ENCODE measurements at places on chromosomes 12 and 14.

- DNase-seq: no peak
Observed at GRCh38 chr12:9756170-9756569, 4.5 kb downstream of the CD69 start.

DNA sequence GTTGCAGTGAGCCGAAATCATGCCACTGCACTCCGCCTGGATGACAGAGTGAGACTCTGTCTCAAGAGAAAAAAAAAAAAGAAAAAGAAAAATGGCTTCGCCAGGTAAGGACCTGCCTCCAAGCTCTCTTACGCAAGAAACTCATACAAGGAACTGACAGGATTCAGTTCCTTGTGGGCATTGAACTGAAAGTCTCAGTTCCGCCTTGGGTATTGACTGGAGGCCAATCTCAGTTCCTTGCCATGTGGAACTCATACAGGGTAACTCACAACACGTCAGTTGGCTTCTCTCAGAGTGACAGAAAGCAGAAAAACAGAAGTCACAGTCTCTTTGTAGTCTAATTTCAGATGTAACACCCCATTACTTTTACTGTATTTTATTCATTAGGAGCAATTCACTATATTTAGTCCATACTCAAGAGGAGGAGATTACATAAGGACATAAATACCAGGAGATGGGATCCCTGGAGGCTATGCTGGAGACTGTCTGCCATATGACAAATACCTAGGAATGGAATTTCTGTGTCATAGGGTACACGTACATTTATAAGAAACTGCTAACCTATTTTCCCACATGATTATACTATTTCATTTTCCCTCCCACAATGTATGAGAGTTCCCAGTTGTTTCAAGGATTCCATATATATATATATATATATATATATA, 11.4 kb upstream of the NOPCHAP1 start:
- DNase-seq: peak; percentile 86

DNA sequence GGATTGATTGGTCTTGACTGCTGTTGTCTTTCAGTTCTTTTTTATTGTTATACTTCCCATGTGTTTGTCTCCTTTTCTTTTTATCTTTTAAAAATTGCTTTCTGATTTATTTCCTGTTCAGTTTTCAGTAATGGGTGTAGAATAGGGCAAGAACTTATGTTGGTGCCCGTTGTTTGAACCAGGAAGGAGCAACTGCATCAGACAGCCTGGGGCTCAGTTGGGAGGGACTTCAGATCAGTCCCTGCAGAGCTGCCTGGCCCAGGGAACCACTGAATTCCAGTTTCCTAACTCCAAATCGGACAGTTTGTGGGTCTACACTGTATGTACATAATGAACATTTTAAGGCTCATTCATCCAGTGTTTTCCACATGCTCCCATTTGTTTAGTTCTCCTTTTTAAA, 64.9 kb downstream of the FBXO34 start:
- peak; percentile 22 for DNase-seq

- no peak for DNase-seq
Observed at GRCh38 chr12:47473091-47473490, 232.7 kb downstream of the RPAP3 start.

DNA sequence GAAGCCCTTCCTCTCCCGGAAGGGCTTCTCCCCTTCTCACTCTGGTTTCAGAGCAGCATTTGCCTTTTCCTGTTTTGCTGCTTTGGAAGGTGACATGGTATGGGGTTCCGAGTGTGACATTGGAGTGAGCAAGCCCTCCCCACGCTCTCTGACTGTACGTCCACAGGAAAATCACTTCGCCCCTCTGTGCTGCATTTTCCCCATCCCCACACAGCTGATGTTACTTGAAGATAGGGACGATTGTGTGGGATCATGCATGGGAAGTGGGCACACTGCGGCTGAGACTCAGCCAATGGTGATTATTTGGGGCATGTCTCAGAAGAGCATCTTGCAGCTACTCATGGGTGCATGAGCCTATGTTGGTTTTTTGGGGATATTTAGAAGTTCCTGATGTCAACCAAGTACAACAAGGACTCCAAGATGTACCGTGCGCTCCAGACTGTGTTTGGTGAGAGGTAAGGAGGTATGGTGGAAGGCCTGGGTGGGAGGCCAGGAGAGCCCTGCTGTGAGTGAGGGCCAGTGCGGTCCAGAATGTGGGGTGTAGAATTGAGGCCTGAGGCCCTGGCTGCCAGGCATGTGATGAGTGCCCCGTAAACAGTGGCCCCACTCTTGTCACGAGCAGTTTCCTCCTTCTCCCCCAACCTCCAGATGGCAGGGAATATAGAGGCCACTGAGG, 15.1 kb downstream of the CYP46A1 start:
- no peak for DNase-seq

DNA sequence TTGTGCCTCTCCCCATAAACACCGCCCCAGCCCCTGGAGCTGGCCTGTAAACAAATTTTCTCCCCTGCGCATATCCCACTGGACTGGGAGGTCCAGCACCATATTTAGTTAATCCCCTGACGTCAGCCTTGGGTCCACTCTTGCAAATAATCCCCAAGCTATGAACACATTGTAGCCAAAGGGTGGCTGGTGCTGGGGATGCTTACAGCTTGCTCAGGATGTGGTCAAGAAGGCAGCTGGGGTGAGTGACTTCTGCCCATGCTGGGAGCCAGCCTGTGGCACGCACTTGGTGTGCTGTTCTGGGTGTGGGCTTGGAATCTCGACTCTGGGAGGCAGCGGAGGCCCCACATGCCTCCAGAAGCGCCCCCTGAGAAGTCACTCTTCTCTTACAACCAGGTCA, 32.1 kb downstream of the CMKLR1 start:
- DNase-seq: peak; percentile 75

DNA sequence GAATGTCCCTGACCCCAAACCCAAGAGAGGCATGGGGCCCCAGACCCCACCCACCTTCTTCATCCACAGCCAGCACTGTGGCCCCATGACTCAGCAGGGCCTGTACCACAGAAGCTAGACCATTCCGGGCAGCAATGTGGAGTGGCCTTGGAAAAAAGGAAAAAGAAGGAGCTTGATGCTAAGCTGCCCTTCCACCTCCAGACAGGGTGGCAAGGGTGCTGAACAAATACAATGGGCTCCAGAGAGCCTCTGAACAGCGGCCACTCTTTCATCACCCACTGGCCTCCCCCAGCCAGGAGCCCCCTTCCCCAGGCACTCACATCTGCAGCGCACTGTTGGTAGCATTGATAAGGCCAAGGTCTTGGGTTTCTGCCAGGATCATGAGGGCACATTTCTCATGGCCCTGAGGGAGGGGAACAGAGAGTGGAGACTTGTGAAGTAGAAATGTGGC, 13.9 kb downstream of the SLC39A5 start:
- DNase-seq: no peak

GRCh38 chr12:34605510-34605887, 583.2 kb downstream of the ALG10 start:
- no peak for DNase-seq

DNA sequence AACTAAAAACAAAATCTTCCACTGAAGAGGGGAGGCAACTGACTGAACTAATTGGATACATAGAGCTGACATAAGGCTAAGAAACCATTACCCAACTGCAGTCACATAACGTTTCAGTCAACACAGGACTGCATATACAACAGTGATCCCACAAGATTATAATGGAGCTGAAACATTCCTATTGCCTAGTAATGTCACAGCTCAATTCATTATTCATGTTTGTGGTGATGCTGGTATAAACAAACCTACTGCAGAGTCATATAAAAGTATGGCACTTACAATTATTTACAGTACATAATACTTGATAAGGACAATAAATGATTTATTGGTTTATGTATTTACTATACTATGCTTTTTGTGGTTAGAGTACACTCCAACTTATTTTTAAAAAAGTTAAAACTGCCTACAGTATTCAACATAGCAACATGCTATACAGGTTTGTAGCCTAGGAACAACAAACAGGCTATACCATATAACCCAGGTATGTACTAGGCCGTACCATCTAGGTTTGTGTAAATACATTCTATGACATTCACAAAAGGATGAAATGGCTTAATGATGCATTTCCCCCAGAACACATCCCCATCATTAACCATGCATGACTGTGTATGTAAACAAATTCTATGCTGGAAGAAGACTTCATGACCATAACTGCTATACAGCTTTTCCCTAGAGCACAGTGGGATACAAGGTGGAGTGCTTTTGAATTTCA, 4.3 kb downstream of the NAP1L1 start:
- DNase-seq: no peak

DNA sequence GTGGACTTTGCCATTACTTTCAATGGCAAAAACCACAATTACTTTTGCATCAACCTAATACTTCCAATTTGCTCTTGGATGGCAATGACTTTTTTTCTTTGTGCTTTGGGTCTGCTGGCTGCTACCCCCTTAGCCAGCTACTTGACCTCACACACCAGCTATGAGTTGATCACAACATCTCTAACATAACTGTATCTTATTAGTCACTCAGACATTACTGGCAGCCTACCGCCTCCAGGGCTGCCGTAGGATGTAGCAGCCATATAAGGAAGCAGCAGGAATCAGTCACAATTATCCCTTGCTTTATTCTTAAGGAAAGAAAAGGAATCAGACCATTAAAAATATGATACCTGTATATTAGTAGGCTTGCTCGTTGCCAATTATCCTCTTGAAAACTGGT, 260.5 kb downstream of the ADAMTS20 start:
- peak; percentile 79 for DNase-seq

DNA sequence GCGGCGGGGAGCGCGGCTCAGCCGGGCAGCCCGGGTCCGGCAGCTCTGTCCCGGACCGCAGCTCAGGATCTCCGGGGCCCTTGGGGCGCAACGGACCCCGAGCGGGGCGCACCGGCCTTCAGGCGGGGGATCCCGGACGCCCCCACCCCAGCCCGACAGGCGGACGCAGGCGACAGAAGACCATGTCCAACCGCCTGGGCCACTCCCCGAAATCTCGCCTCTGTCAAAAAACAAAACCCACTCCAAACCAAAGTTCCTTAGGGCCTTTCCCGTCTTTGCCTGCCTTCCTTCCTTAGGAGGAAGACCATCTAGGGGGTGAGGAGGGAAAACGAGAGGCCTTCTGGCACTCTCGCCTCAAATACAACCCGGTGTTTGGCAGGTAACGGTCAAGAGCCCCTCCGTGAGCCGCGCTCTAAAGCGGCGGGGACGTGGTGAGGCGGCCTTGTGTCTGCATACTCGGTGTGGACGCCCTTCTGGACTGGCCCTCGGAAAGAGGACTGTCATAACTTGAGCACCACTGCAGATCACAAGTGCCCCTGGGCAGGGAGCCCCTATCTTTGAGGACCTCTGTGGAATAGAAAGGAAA, 604 bp downstream of the HCFC2 start:
- DNase-seq: peak; percentile 16

DNA sequence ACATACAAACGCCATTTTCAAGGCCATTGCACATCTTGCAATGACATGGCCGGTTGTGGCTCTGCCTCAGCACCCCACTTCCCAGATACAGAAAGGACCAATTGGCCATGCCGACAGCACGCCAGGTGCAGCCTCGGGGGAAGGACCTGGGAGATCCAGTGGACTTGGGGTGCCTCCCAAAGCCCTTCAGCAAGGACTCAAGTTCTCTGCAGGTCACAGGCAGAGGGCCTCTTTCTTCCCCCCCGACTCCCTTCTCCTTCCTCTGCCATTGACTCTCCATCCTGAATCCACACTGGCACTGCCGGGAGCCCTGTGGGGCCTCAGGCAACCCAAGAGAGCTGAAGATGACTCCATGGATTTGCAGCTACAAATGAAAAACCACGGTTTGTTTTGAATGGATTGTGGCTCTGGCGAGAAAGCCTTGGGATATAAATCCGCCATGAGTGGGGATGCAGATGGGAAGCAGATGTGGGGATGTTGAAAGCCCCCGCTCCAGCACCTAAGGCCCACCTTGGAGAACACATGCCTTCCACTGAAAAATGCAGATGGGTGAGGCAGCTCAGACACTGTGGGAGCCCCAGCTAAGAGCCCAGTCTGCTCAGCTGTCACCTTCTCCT, 35.1 kb upstream of the LTBP2 start:
- no peak for DNase-seq

DNA sequence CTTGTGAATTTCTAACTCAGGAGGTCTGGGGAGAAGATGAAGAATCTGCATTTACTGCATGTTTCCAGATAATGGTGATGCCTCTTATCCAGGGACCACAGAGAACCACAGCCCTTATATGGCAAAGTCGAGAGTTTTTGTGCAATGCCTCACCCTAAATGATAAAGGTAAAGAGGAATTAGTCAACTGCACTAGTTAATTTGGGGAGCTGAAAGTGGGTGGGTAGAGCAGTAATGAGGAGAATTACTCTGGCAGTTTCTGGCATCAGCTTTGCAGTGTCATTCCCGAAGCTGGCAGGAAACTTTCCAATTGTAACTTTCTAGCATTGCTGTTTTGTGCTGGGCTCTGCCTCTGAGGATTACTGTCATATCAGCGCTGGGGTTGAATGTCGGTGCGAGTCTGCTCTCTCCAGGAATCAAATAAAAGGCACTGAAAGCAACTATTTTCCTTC, 10.3 kb downstream of the EGLN3 start:
- no peak for DNase-seq

- DNase-seq: no peak
Observed at GRCh38 chr12:130053651-130054069, 108.6 kb upstream of the FZD10 start.

DNA sequence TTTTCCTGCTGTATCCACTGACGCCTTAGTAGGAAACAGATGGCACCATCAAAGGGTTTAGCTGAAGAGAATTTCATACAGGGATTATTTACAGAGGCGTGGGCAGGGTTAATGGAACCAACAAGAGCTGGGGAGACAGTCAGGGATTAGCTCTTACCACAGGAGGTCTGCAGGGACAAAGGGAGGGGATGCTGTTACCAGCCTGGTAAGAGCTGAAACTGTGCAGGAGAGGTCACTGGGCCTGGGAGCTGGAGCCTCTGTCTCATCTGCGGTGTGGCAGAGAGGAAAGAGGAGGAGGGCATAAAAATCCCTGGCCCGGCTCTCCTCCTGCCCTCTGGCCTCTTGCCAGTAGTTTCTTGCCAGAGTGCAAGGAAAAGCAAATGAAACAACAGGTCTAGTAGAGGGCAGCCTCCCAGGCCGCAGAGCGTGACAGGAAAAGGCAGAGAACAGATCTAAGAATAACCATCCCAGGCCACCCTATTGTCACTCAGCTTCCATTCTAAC, 18.9 kb upstream of the POC1B start:
- peak; percentile 42 for DNase-seq

DNA sequence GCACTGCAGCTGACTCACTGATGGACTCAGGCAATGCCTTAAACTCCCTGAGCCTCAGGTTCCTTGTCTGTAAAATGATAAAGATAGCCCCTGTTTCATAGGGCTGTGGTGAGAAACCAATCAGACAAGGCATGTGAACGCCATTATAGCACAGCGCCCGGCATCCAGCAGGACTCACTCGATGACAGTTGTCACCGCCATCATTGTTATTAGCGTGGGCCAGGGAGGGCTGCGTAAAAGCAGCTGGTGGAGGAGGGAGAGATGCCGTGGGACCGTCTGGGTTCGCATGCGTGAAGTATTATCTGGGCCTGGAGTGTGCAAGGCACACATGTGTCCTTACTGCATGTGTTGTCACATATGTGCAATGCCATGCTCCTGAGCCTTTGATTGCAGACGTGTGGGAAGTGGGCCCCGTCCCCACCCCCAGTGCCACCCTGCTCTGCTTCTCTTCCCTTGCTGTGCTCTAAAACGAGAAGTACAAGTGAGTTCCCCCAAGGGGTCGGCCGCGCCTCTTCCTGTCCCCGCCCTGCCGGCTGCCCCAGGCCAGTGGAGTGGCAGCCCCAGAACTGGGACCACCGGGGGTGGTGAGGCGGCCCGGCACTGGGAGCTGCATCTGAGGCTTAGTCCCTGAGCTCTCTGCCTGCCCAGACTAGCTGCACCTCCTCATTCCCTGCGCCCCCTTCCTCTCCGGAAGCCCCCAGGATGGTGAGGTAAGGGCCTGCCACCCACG, at the start of gene PTPN6:
Gene PTPN6 (plus strand): TSS at position 546 of the 730 bp plus-strand sequence. CDS start 157 bp downstream, at position 703.
- no peak for DNase-seq

- DNase-seq: no peak
Observed at GRCh38 chr12:6336889-6337853, 4.7 kb downstream of the TNFRSF1A start.
